ENCODE measurements at places on chromosomes 4 and X. TPM values are rescaled to one million over a fixed set of nuclear protein-coding genes. Genes with fewer than 3 reads are reported as not detected.

DACH2 gene
- not detected for total RNA-seq

FAM184B gene
- not detected for total RNA-seq

SHROOM2 gene
- total RNA-seq: not detected

TSPAN7 gene
- total RNA-seq: not detected

TMEM144 gene
- total RNA-seq: 0.16 TPM

HSD17B13 gene
- 0.16 TPM for total RNA-seq

TLR6 gene
- total RNA-seq: 0.48 TPM

MAOB gene
- 10.3 TPM for total RNA-seq

SMS gene
- 143 TPM for total RNA-seq

C4orf50 gene
- 0.18 TPM for total RNA-seq

AP1AR gene
- 19.3 TPM for total RNA-seq

CENPI gene
- total RNA-seq: 20.7 TPM

IL2RG gene
- 366 TPM for total RNA-seq

PWWP3B gene
- not detected for total RNA-seq

TKTL2 gene
- total RNA-seq: not detected

CLTRN gene
- total RNA-seq: 0.23 TPM

ADH6 gene
- total RNA-seq: not detected

NAP1L3 gene
- total RNA-seq: 0.78 TPM

SUPT20HL1 gene
- total RNA-seq: not detected

STBD1 gene
- total RNA-seq: 0.09 TPM

POU3F4 gene
- total RNA-seq: not detected

AP1S2 gene
- 33.8 TPM for total RNA-seq
